ENCODE measurements at places on chromosomes 1 and 21.

- DNase-seq = no peak
Observed at GRCh38 chr1:155126556-155127104, 1.0 kb upstream of the EFNA1 start.

- no peak for DNase-seq
Observed at GRCh38 chr1:91583326-91583755, 82.7 kb downstream of the CDC7 start.

DNA sequence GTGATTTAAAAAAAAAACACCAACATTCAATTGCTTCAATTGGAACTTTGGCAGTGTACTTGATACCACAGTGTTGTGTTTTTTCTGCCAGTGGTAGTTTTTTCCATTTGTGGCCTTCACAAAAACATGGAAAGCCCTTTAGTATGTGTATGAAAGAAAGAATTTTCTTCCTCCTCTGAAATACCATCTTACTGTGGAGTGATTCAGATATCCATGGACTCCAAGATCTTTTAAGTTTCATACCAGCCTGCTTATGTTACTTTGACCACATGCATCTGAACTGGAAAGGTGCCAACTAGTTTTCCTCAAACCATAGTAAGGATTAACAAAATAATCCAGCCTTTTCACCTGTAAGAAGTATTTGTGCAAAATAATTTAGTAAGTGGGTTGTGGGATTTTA, 3.4 kb downstream of the PPP2R5A start:
- DNase-seq = no peak

DNA sequence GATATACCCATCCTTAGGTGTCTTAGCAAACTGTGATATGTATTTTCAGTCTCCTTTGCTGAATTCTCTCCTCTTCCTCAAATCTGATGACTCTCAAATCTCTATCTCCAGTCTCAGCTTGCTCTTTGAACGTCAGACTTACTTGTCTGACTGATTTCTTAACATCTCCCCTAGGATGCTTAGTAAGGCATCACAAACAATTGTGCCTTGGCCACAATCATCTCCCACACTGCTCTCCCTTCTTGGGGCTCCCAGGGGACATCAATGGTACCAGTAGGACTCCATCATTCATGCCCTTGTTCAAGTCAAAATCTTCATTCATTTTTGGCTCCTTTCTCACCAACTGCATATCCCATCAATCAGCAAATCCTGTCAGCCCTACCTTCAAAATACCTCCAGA, 42.0 kb downstream of the GNG12 start:
- DNase-seq = no peak

DNA sequence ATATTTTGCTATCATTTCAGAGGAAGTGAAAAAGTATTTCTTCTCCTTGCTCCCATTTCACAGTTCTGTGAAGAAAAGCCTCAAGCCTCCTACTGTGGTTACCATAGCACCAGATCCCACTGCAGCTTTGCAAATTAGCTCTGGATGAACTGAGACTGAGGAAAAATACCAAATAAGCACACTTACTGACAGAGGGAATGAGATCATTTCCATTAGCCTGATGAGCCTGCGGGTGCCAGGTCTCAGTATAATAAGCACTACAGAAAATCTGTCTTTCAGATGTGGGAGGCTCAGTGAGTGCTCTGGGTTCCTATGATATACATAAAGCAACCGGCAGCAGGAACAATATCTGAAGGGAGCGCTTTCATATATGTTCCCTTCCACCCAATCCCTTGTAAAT, 21.4 kb downstream of the XKR8 start:
- DNase-seq = no peak

GRCh38 chr1:43648221-43648847, 1.6 kb upstream of the KDM4A start:
- DNase-seq = no peak
